Colonic mucosa (tissue), 4 donors: ENCODE measurements at places on chromosomes 12 and 14.
A peak's percentile ranks its signal among the peaks of the same experiment; 100 is the strongest.

DNA sequence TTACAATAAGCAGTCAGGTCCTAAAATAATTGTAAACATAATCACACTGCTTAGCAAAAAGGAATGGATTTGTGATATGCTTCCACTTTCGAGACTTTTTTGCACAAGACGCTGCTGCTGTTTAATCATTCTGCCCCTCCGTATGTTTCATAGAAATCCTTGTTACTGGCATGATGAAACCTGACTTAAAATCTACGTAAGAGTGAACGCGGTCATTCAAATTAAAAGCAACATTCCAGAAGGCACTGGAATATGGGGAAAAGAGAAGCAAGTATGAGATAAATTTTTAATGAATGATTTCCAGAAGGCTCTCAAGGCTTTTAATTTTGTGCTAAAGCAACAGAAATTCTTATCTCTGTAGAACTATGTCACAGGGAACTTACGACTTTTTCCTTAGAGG is 1.1 kb downstream of the CNIH1 start:
- DNase-seq = no peak

DNA sequence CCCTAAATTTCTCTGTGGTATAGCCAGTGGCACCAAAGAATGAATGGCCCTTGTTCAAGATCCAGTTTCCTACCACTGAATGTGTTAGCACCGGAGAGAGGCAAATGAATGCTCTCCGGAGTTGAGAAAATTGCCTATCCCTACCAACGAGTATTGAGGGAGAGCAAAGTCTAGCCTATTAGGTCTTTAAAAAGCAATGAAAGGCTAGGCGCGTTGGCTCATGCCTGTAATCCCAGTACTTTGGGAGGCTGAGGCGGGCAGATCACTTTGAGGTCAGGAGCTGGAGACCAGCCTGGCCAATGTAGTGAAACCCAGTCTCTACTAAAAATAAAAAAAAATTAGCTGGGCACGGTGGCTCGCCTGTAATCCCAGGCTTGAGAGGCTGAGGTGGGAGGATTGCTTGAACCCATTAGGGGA is 898 bp upstream of the RAB15 start:
- DNase-seq = peak; percentile 30

DNA sequence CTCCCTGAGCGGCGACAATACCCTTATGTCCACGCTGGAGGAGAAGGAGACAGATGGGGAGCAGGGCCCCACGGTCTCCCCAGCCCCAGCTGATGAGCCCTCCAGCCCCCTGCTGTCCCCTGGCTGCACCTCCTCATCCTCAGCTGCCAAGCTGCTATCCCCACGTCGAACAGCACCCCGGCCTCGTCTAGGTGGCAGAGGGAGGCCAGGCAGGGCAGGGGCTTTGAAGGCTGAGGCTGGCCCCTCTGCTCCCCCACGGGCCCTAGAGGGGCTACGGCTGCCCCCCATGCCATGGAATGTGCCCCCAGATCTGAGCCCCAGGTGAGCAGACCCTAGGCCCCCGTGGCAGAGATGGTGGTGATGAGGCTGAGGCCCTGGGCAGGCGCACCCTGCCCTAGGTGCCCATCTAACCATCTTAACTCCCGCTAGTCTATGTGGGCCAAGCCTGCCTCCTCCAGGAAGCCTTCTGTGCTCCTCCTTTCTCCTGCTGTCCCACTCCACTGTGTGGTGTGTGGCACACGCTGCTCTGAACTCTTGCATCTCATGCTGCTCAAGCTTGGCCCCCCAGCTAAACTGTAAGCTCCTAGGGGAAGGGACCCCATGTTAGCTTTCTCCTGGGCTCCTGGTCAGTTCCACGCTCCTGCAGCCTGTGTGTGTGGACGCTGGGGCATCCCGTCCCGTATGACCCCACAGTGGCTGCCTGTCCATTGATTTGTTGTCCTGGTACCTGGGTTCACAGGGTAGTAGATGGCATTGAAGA is 12.1 kb downstream of the MCRS1 start:
- DNase-seq = no peak

GRCh38 chr14:104361921-104362681 is 217.5 kb upstream of the C14orf180 start:
- no peak for DNase-seq

- DNase-seq = no peak
Measured at GRCh38 chr12:13976880-13977279, 4.5 kb downstream of the GRIN2B start.

DNA sequence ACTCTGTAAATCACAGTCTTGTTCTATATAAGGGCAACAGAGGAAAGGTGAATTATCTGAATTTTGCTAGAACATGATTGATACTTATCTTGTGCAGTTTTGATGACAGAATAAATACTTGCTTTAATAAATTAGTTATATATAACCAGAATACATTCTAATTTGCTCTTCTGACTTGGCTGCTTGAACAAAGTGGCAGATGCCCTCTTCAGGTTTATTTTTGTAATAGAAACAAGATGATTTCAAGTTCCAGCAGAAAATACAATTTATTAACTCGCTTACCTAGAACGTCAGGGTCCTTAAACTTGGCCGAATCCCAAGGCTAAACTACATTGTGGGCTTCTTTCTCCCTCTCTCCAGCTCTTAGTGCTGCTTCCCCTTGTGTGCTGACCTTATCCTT is 57.6 kb upstream of the SSTR1 start:
- DNase-seq = no peak

GRCh38 chr14:103696466-103697071 is 18.7 kb downstream of the XRCC3 start:
- DNase-seq = no peak

- no peak for DNase-seq
Measured at GRCh38 chr12:127830065-127830460, 436.9 kb upstream of the TMEM132C start.

DNA sequence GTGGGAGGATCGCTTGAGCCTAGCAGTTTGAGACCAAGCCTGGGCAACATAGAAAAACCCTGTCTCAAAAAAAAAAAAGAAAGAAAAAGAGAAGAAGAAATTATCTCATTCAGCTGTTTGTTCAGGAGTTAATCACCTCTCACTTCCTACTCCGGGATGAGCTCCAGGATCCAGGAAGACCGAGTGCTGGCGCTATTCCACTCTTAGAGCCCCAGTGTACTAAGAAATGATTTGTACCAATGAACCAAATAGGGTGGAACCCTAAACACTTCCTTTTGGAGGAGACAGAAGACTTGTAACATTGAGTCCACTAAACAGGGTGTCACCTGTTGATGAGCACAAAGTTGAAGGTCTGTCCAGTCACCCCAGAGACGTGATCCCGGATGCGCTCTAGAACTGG is 3.6 kb downstream of the ALKBH2 start:
- DNase-seq = peak; percentile 15

DNA sequence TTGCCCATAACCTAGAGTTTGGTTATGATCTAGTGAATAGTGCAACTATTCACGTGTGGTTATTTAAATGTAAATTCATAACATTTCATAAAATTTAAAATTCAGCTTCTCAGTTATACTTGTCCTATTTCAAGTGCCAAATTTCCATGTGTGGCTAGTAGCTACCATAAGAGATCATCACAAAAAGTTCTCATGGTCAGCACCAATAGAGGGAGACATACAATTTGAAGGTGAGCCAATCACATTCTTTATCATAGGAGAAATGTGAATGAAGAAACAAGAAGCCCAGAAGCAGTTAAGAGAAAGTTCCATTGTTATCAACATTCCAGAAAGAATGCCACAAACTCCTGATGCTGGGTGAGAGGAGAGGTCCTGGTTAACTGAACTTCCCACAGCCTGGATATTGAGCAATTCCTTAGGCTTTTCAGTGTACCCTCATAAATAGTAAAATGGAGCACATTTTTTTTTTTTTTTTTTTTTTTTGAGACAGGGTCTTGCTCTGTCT is 892.9 kb upstream of the USP15 start:
- DNase-seq = no peak

- no peak for DNase-seq
Measured at GRCh38 chr12:62267026-62267425, 6.8 kb downstream of the USP15 start.

- DNase-seq = no peak
Measured at GRCh38 chr12:41512497-41512896, 324.4 kb downstream of the PDZRN4 start.

GRCh38 chr14:37708481-37708880 is 113.1 kb downstream of the TTC6 start:
- no peak for DNase-seq

DNA sequence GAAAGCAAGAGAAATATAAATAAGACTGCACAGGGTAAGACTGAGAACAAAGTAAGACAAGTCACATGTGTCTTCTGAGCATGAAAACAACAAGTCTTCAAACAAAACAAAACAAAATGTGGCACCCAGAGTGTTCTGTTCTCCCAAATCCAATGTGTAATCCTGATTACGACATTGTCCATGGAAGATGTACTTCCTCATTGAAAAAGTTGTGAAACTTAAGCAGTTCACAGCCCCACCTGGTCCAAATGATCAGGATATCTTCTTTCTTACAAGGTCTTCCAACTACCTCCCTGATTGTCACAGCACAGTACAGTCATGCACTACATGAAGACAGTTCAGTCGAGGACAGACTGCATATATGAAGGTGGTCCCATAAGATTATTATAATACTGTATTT is 23.3 kb upstream of the NEK9 start:
- DNase-seq = no peak

- no peak for DNase-seq
Measured at GRCh38 chr14:81478446-81478845, 55.2 kb downstream of the SEL1L start.

DNA sequence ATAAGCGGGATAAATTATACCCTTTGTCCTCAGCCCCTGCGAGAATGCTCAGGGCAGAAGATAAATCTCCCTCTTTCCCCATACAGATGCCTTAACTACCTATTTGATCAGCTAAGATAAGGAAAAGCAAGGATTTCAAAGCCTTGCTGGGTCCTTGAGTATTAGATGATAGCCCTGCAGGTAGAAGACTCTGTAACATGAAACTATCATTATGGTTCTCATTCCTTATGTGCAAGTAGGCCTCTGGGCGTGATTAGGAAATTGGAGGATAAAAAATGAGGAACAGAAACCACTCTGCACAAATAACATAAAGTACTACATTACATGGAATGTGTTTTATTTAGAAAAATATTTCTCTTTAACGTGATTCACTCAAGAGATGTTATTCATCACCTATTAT is 14.5 kb upstream of the WDR89 start:
- no peak for DNase-seq

- peak; percentile 16 for DNase-seq
Measured at GRCh38 chr14:103558071-103558882, 4.2 kb downstream of the BAG5 start.

DNA sequence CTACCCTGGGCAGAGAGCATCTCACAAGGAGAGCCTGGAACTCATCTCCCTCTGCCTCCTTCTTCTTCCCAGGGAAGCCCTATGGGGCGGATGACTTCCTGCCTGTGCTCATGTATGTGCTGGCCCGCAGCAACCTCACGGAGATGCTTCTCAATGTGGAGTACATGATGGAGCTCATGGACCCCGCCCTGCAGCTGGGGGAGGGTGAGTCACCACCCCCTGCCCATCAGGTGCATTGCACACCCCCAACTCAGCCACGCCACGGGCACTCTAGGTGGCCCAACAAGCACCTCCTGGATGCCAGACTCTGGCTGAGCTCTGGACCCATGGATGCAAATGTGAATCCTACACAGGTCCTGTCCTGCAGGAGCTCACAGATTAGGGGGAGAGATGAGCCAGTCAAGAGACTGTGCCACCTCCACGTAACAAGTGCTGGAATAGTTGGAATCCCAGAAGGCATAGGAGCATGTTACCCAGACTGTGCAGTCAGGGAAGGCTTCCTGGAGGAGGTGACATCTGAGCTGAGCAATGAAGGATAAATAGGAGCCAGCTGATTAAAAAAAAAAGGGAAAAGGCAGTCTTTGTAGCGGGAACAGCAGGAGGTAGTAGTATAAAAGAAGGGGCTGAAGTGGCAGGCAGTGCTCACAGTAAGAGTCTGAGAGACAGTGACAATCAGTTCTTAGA is 71.9 kb downstream of the LGMN start:
- no peak for DNase-seq

- no peak for DNase-seq
Measured at GRCh38 chr12:124188084-124188483, 106.8 kb upstream of the RFLNA start.

DNA sequence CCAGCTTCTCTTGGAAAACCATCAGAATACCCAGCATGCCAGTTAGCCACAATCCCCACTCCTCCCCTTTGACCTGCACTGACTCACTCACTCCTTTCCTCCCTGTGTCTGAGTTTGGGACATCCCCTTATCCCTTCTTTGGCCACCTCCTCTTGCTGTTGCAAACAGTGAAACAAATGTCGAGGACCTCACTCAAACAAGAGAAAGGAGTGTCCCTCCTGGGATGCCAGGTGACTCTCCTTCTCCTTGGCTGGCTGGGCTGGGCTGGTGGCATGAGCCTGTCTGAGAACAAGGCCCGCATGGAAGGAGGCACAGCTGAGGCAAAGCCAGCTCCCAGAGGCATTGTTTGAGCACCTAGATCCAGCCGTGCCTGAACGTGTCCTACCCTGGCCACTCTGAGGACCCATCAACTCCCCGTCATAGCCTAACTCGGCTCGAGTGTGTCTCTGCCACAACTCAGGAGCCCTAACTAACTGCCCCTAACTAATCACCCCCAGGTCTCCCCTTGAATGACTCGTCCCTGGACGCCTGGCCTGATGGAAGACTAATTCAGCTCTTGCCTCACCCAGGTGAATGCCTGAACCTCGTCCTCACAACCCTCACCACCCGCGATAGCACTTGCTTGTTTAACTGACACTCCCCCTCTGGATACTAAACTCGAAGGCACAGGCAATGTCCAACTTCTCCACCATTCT is 43.0 kb downstream of the NCOR2 start:
- no peak for DNase-seq

- no peak for DNase-seq
Measured at GRCh38 chr12:122117979-122118378, 39.4 kb downstream of the MLXIP start.

DNA sequence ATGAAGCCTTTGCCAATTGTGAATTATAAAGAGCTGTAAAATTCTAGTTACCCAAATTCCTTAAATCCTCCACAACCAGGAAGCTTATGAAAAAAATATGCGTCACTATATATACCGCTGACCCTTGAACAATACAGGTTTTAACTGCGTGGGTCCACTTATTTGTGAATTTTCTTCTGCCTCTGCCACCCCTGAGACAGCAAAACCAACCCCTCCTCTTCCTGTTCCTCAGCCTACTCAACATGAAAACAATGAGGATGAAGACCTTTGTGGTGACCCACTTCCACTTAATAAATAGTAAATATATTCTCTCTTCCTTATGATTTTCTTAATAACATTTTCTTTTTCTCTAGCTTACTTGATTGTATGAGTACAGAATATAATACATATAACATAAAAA is 42.2 kb downstream of the CMKLR1 start:
- no peak for DNase-seq

DNA sequence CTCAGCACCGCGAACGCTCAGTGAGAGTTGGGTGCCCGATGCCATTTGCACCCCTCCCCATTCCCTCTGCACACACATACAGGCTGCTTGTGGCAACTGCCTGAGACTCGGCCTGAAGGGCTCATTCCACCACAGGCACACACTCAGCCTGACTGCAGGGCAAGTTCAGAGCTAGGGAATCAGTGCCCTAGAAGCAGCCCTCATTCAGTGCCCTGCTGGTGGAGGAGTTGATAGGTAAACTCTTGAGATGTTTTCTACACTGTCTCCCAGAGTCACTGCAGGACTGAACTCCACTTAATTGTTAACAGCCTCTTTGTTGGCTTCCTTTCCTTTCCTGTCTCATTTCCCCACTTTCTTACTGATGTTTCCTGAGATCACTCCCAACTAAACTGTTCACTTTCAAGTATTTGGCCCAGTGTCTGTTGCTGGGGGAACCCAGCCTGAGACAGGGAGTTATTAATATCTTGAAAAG is 16.9 kb downstream of the PPP1R36 start:
- DNase-seq = no peak
